Caudate nucleus (tissue), 63 donors: ENCODE measurements at places on chromosomes 3 and 15.

DNA sequence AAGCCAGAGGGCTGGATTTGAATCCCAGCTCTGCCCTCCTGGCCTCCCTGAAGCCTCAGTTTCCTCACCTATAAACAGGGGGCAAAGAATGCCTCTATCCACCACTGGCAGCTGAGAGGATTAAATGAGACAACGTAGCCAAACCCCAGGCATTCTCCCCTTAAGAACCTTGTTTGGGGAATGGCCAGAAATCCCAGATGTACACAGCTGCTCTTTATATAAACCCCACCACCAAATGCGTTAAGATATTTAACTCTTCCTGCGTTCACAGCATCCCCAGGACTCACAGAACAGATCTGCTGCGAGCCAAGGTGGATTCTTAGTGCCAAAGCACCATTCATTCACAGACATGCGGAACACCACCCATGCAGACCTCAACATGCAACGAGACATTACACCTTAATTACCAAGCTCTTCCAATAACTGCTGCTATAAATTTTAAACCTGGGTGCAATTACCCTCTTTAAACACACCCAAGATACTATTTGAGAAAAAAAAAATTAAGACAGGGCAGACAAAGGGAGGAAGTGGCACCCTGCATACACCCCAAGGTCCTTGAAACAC lies 5.2 kb downstream of the TLE3 start:
- no peak for DNase-seq

DNA sequence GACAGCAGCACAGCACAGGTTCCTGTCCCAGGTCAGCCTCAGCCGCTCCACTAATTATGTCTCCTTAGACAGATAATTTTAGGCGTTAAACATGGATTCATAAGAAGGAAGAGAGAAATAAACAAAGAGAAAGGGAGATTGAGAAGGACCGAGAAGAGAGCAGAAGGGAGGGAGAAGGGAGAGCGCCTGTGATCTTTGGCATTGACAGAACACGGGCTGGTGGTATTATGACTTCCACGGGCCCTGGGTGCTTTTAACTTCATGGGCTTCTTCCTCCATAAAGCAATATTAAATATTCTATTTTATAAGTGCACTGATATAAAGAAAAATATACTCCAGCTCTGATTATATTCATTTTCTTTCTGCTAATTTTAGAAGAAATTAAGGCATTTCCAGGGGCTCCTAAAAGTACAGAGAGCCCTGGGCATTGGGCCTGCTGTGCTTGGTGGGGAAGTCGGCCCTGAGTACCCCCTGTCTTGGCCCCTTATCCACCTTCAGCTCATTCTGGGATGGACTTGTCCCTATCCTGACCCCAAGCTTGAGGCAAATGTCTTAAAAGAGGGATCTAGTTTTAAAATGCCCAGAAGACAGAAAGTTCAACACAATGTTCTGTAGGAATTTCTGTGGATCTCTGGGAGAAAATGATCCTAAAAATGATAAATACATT lies 135.3 kb downstream of the MEX3B start:
- no peak for DNase-seq

GRCh38 chr3:43768381-43768973 lies 77.7 kb downstream of the ABHD5 start:
- no peak for DNase-seq

DNA sequence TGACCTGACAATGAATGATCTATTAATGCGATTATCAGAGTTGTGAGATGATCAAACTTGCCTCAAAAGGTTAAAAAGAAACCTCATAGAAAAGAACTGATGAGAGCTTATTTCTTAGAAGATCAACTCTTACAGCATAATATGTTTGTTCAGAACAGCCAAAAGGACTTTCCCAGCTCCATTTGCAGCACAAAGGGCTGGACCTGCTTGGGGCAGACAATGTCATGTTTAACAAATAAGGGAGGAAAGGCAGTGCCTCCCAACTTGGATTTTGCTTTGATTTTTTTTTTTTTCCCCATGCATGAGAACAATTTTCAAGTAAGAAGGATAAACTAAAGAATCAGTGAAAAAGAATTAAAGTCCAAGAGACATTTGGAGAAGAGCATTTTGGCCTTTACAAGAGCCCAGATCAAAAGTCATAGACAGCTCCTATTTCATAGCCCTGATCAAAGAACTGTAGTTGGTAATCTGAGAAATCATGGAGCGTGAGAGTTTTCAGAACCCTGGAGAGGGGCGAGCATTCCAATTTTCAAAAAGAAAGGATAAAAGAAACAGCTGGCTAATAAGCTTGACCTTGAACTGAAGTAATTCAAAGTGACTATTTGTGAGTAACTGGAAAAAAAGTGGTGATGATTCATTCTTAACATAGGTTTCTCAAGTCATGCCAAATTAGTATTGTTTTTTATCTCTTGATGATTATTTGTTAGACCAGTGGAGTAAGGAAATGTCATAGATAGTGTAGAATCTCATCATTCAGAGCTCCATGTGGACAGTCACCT lies 136.0 kb upstream of the CFAP20DC start:
- no peak for DNase-seq

- no peak for DNase-seq
These were observed 11.8 kb downstream of the QTRT2 start for GRCh38 chr3:114068336-114068735.

DNA sequence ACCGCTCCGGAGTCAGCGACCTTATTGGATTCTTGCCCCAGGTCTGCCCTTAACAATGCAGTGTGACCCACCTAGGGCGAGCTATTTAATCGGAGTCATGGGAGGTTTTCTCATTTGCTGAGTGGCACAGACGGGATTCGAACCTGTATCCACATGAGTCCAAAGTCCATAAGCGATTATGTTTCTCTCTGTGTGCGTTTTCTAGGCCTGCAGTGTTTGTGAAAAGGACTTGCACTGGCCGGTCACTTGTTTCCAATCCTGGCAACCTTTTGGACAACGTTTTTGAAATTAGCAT lies 691 bp upstream of the HDGFL3 start:
- no peak for DNase-seq

DNA sequence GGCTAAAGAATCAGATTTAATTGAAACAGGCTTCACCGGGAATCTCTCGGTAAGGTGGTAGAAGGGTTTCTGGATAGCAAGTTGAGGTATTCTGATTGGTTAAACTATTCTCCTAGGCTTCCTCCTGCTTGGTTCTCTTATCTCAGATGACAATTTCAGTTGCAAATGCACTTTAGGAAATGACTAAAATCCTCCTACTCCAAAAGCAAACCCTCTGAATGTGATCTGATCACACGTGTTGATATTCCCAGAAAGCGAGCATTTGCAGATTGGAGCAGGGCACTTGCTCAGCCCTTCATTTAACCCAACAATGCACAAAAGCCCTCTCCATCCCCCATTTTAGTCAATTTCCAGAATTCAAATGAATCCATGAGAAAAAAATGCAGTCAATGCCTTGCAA lies 55.6 kb upstream of the ICE2 start:
- no peak for DNase-seq

DNA sequence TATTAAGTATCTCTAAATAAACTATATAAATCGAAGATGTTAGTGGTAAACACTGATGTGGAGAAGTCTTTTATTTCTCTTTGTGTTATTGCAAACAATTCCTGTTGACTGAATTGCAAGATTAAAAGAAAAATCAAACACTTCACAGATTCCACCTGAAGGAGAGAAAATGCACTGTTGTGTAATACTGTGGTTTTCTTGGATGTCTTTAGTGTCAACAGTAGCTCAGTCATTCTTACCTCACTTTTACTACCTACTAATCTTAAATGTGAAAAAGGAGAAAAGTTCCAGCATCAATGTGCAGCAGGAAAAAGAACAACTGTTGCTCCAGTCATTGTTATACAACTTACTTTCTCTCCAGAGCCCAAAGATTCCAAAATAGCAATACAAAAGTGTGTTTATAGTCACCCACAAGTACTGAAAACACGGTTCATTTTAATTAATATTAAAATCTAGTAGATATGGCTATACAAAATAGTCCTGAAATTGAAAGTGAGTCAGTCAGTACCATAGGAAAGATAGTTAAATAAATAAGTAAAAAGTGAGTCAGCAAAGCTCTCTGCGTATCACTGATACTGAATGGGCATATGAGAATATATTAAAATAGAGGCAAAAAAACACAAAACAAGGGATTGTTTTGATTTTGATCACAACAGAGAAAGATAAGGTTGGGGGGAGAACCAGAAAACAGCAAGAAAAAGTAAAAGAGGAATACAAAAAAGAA lies 90.5 kb upstream of the CSPG5 start:
- DNase-seq: no peak

GRCh38 chr3:129440618-129441190 lies 680 bp downstream of the IFT122 start:
- no peak for DNase-seq

GRCh38 chr15:81939604-81940440 lies 106.0 kb downstream of the MEX3B start:
- DNase-seq: no peak

GRCh38 chr3:71709908-71710511 lies 15.2 kb downstream of the EIF4E3 start:
- no peak for DNase-seq

DNA sequence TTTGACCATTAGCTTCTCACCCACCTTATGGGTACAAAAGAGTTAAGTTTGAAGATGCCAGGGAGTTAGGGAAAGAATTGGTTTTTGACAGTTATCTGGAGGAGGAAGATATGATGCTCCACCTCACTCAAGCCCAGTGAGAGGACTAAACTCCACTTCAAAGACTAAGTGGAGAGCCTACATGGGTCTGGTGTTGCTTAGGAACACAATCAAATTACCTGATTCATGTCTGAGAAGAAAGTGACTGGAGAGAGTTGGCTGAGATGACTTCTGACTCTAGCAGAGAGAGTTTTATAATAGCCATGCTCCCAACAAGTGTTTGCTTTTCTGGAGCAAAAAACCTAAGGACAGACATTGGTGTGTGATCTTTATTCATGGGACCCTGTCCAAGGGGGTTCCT lies 43.3 kb downstream of the SUCNR1 start:
- DNase-seq: no peak

DNA sequence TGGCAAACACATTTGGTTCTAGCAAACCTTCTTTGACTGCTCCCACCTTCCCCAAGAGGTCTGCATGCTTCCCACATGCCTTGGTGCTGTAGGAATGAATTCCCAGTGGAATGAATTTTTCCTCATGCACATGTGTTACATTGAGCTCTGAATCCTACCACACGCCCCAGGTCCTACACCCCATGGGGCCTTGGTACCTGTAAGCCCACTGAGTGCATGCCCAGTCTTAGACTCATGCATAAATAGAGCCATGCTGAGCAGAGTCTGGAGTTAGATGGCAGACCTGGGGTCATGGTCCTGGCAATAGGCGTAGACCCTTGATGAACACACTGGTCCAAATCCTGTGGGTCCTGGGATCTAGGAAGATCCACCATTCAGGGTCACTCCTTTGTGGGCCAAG lies 81.8 kb downstream of the EPHB1 start:
- DNase-seq: no peak

- DNase-seq: no peak
These were observed 13.0 kb downstream of the HDC start for GRCh38 chr15:50252556-50252955.

DNA sequence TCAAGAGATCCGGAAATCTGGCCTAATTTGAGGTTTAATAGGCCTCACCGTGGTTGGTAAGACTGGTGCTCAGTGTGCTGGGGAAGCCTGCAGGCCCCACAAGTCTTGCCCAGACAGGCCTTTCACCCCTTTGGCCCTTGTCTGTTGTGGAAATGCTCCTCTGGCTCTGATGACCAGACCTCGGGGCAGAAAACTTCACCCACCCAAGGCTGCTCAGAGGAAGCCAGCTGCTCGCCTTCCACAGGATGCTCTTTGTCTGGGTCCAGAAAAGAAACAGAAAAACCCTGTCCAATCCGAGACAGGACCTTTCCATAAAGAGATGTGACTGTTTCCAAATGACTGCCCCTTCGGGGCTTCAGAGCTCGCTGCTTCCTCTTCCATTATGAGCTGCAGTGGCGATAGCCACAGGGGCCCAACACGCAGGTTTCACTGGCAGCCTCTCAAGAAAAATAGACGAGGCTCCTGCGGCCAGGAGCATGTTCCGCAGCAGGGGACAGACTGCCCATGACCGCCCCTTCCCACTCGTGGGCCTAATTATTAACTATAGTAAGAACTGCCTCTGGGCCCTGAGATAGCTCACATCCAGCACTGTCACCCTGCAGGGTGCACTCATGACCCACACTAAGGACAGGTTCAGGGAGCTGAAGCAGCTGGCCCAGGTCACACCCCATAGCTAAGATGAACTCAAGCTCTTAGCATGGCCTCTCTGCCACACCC lies 6.8 kb upstream of the SNX22 start:
- DNase-seq: no peak

- no peak for DNase-seq
These were observed 110.9 kb upstream of the TPM1 start for GRCh38 chr15:62931650-62932049.

DNA sequence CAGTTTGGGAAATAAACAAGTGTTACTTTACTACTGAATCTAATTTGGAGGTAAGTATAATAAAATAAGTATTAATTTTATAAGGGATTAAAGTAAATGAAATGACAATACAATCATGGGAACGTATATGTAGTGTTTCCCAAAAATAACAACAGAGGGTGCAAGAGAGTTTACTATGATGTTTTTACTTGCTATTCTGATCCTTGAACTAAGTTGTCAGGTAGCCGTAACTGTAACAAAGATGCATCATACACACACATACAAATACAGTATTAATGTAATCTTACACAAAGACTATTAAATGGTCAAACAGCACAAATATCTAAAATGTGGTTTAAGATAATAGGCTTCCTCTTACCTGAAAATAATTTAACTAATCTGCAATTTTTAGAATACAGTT lies 311.4 kb downstream of the TBC1D5 start:
- no peak for DNase-seq

- DNase-seq: no peak
These were observed 133.3 kb downstream of the MYLK start for GRCh38 chr3:123750659-123751420.

DNA sequence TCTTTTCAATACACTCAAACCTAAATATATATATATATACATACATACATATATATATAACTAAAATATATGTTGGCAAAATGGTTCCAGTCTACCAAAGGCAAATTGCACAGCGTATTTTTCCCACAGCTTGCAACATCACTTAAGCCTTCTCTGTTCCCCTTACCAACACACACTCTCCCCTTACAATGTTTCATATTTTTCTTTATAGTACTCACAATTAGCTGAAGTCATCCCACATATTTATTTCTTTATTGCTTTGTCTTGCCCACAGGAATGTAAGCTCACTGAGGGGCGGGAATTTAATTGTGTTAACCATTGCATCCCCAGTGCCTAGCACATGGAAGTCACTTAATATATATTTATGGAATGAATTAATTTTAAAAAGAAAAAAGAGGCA lies 288.3 kb downstream of the ULK4 start:
- DNase-seq: no peak

- no peak for DNase-seq
These were observed 450.1 kb upstream of the THBS1 start for GRCh38 chr15:39130556-39131379.

DNA sequence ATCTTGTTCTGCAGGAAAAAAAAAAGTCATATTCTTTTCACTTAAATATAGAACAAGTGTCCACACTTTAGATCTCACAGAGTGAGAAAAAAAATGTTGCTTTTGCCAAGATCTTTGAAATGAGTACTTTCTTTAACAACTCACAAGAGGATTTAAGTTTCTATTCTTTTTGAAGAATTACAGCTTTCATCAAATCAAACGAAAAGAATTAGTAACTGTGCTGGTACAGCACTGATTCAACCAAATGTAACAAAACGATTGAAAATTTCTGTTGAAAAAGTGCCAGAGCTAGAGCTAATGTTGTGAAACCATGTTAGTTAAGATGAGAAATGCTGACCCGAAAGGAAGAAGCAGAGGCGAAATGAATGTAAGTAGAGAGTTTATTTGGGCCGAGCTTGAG lies 300.2 kb downstream of the GABRB3 start:
- no peak for DNase-seq

GRCh38 chr3:14518432-14518802 lies 21.7 kb downstream of the GRIP2 start:
- DNase-seq: no peak
